ENCODE measurements at places on chromosomes 6 and 20.

DNA sequence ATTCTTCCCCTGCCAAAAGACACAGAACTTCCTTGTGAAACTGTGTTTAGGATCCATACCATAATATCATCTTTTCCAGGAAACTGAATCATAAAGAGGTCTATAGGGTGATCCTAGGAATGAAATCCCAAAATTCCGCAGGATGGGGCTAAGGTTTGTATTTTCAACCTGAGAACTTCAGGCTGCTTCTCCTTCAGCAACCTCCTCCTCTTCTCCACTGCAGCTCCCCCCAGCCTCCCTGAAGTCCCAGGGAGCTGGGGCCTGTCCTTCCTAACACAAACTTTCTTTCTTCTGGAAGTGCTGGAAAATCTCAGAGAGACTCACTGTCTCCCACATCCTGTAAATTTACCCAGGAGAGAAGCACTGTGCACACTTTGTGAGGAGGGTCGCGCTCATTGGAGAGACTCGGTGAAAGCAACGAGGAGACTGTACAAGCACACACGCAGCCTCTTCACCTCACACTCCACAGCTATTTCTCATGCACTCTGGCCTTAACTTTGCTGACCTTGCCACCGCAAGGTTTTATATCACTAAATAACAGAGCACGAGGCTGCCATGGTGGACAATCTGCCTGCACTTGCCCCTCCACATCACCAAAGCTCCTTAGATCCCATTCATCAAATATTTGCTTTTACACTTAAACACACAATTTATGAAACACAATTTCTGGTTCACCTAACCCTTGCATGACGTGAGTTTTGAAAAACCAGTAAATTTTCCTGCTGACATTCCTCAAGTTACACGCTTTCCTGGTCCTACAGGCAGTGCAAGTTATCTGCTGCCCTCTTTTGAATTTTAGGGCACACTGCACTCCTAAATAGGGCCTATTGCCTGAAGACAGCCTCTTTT is 14.3 kb downstream of the ID4 start:
- no peak for DNase-seq

DNA sequence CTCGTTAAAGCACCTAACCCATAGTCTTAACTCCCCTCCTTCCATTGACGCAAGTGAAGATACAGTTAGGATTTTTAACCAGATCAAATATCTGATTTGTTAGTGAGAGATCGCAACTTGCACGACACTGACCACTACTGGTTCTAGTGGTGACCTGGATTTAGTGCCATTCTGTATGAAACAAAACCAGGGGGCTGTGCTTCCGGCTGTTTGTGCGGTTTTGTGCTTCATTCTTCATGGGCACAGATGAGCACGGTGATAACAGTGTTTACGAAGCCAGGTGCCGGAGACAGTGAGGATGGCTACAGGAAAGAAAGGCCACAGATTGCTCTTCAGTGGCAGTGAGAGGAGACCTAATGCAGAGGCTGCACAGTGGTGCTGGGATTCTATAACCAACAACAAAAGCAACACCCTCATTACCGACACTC is 75.5 kb downstream of the NOL4L start:
- peak; percentile 48 for DNase-seq

- no peak for DNase-seq
Observed at GRCh38 chr6:84033523-84034451, at the start of gene MRAP2. Gene MRAP2 (plus strand): TSS chr6:84033772. CDS start chr6:84055319, 21,547 bp downstream.

DNA sequence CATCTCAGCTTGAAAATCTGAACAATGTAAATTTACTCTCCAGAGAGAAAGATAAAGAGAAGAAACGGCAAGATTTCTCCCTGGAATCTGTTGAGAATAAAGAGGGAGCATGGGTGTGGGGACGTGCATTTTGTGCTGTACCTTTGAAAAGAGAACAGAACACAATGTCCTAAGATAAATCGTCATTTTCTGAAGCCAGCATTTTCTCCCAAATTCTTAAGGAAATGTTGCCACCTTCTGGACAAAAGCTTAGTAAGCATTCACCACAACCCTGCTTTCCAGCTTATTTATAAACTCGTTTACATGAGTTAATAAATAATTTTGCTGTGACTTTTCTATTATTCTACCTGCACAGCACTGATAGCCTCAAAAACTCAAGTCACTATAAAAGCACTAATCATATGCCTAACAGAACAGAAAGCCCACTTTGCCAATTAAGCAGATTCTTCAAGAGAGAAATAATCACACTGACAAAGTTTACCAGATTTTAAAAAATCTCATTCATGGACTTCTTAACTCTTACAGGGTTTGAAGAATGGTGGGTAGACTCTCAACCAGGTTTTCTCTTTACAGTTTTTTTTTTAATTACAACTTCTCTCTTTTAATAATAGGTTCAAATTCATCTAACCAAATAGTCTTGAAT is 155.8 kb downstream of the MBOAT1 start:
- no peak for DNase-seq

GRCh38 chr20:3996399-3996798 is 19.0 kb downstream of the RNF24 start:
- no peak for DNase-seq

DNA sequence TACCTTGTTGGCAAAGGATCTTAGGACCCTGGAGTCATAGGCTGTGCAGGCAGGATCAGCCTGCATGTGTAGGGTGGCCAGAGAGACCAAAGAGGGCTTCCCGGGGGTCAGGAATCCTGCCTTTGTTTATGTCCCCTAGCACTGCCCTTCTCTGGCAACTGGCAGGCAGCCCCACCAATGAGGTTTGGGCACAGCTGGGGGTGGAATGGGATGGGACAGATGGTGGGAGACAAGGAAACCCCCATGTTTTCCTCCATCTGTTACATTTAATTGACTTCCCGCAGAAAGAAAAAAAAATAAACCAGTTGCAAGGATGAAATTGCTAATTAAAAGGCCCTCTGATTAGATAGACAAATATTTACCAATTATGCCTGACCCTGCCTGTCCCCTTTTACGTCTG is 27.6 kb downstream of the CD40 start:
- DNase-seq, result no peak

- no peak for DNase-seq
Observed at GRCh38 chr6:530425-530824, 126.5 kb downstream of the HUS1B start.

DNA sequence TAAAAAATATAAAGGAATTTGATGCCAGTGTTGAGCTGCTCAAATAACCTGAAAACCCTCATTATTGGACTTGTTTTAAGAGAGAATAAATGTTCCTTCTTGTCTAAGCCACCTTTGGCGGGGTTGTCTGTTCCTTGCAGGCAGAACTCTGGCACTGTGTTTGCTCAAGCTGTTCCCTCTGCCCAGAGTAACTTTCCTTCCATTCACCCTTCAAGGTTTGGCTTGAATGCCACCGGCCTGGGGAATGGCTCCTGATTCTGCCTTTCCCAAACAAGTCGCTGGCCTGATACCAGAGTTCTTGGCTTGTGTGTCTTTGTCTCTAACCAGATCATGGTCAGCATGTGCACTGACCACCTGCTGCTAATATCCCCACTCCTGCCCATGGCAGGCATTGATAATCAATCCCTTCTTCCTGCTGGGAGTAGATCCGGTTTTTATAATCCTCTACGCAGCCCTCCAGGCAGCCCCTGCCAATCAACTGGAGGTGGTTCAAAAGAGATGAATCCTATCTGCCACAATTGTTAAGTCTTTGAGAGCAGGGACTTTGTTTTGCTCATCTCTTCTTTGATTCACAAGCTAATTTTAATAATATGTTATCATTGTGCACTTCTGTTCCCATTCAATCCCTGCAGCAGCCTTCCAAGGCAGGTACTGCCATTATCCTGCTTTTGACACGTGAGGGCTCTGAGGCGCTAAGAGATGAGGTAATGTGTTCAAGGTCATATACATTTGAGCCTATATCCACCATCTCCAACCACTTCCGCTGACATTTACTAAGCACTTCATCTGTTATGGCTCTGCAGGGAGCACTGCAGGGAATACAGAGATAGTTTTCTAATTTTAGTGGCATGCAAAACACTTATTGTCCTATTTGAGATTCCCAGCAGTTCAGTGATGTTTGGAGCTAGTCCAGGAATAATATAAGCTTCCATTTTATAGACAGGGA is 3.1 kb upstream of the CCM2L start:
- no peak for DNase-seq

GRCh38 chr6:83221276-83221675 is 28.1 kb downstream of the RWDD2A start:
- no peak for DNase-seq

GRCh38 chr20:43220612-43221011 is 30.9 kb upstream of the PTPRT start:
- no peak for DNase-seq

- DNase-seq, result no peak
Observed at GRCh38 chr6:11188161-11188915, 44.1 kb downstream of the NEDD9 start.

GRCh38 chr20:35320396-35321126 is 28.3 kb upstream of the FAM83C start:
- no peak for DNase-seq

- no peak for DNase-seq
Observed at GRCh38 chr6:75409928-75410327, 83.7 kb downstream of the FILIP1 start.

GRCh38 chr6:111631903-111632460 is 26.3 kb upstream of the TRAF3IP2 start:
- no peak for DNase-seq

- DNase-seq, result no peak
Observed at GRCh38 chr6:39223061-39223460, 6.2 kb downstream of the KCNK5 start.

GRCh38 chr6:108616973-108617372 is 56.3 kb downstream of the FOXO3 start:
- DNase-seq, result no peak

- DNase-seq, result peak; percentile 54
Observed at GRCh38 chr6:13873288-13874190, 51.2 kb upstream of the RNF182 start.

DNA sequence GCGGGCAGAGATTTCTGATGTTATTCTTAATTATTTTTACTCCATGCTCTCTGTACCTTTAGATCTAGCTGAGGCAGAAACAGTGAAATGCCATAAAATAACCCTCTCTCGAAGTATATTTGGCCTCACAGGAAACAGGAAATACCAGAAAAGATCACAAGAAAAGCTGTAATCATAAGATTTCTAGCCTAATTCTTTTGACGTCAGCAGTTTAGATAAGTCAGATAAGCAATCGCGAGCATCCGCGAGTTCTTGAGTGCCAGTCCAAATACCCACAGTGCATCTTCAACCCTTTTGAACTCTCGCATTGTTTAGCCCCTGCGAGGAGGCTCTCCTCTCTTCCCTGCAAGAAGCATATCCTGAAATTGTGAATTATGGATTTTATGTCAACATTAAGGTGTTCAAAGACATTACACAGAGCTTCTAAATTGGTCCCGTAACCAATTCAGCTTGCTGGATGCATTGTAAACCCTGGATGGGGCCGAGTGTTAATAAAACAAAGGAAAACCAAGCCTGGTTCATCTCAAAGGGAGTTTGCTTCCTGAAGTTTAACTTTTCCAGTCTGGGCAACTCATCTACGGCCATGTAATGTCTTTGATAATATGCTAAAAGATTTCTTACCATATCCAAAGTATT is 198.9 kb downstream of the MTFR2 start:
- no peak for DNase-seq

- no peak for DNase-seq
Observed at GRCh38 chr6:163390770-163391169, 23.7 kb upstream of the QKI start.
